ENCODE measurements at places on chromosomes 16 and 17.

GRCh38 chr16:65910291-65910690, 456.2 kb upstream of the CDH5 start:
- DNase-seq: no peak

DNA sequence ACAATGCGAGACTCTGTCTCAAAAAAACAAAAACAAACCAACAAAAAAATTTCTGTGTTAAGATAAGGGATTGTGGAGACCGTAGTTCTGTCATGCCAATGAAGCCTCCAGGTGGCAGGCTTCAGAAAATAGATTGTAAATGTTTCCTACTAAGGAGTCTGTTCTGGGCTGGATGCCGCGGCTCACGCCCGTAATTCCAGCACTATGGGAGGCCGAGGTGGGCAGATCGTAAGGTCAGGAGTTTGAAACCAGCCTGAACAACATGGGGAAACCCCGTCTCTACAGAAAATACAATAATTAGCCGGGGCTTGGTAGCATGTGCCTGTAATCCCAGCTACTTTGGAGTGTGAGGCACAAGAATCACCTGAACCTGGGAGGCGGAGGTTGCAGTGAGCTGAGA, 4.4 kb upstream of the SNX29 start:
- DNase-seq: no peak

- DNase-seq: no peak
Measured at GRCh38 chr17:81334391-81334901, 39.3 kb upstream of the SLC38A10 start.

- DNase-seq: no peak
Measured at GRCh38 chr17:17671369-17672129, 9.7 kb upstream of the RAI1 start.

DNA sequence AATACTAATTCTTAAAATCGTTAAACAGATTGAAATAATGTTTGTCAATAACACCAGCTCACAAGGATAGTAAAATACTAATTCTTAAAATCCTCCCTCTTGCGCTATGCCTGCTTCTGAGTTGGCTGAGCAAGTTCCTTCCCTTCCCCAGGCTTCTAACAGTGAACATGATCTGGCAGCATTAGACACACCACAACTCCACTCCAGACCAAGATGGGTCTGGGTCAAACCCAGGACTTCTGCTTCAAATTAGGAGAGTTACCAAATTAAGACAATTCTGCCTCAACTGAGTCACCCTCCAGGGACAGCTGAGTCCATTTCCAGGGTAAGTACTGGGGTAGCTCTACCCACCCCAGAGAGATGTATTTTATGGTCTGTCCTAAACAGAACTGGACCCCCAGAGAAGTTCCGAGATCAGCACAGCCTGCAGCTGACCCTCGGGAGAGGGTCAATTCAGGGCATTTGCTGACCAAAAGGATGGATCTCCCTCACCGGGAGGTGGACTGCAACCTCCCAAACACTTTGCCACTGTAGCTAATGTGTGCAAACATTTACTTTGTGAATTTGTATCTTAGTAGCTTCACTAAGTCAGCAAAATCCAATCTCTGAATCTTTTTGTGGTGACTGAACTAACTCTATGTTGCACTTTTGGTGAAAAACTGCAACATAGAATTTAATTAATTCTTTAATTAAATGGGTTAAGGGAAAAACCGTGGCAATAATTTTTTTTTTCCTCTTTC, 48.8 kb downstream of the ADCY9 start:
- DNase-seq: no peak

DNA sequence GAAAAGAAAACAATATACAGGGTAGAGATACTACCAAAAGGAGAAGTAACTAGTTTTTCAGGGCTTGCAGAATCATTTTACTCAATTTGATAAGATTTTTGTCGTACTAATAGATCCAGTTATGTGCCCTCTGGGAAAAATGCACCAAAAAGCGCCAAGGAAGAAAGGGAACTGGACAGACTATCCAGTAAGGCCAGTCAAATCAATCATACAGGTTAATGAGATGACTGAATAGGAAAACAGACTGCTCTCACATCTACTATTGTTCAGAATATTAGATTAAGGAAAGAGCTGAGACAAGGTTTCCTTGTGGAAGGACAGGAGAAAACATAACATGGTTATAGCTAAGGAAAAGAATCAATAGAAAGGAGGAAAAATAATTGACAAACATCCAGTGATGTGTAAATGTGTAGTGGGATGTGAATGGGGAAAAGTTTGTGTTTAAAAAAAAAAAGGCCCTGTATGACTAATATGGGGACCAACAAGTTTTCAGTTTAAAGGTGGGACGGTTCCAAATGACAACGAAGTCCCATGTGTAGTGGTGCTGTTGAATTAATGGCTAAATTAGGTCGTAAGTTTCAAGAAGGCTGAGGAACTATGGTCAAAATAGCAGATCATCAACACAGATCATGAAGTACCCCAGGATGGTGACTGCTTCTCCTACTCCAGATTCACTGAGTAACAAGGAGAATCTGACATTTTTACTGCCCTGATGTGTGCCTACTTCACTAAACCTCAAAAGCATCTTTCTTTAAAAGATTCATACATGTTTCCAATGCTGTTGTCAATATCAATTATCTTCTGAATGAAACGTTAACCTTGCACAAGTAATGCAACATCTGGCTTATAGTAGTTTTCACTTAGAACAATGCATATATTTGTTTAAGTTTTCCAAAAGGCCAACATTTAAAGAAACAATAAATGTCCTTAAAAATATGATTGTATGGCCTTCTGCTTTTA, 40.7 kb downstream of the BRIP1 start:
- DNase-seq: no peak

- DNase-seq: peak; percentile 71
Measured at GRCh38 chr17:16286947-16287562, 66.2 kb downstream of the CENPV start.

DNA sequence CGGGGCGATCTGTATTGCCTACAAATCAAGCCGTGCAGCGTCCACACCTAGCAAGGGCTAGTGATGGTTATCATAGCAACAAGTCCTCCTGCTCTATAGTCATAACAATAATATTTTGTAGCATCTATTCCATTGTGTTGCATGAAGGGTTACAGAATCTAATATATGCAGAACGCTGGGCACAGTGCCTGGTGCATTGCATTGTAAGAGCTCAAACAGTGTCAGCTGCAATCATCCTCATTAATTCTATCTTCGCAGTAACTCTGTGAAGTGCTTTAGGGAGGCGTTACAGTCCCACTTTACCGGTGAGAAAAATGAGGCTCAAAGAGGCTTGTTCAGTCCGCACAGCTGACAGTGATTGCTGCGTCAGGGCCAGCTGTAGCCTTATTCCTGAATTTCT, 149.4 kb downstream of the RBFOX1 start:
- DNase-seq: no peak

DNA sequence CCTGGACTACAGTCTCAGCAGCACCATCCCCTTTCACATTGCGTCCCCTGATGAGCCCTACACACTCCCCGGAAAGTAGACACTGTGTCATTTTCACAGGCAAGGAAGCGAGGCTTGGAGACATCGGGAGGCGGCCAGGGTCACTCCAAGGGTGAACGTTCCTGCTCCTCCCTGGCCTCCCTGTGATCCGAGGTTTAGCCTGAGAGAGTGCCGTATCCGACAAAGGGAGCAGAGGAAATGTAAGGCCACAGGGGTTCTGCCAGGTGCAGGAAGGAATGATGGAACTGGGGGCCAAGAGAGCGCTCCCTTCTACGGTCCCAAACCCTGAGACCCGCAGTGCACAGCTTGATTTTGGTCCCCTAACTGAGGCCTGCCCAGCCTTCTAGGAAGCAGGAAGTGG, 8.0 kb upstream of the PIK3R6 start:
- no peak for DNase-seq
